Lower lobe of right lung (tissue), 2 donors: ENCODE measurements at places on chromosomes 1 and 21. TPM values are rescaled to one million over a fixed set of nuclear protein-coding genes. Genes with fewer than 3 reads are reported as not detected.

The CFHR2 gene
- not detected for total RNA-seq

The VSIG8 gene
- total RNA-seq, result 0.35 TPM

The C1orf159 gene
- total RNA-seq, result 11.7 TPM

GRCh38 chr1:54866801-54867716, 19.9 kb downstream of the DHCR24 start:
- H3K4me3 ChIP-seq, result no peak overlapping the region
- H3K27ac ChIP-seq, result peak overlapping the region; percentile 18
- peaks cover 75% of the 10 kb centered on the region for H3K36me3 ChIP-seq
- no peaks in the 10 kb centered on the region for H3K27me3 ChIP-seq
- peaks cover 24% of the 10 kb centered on the region for H3K4me1 ChIP-seq
- DNase-seq, result no peak

DNA sequence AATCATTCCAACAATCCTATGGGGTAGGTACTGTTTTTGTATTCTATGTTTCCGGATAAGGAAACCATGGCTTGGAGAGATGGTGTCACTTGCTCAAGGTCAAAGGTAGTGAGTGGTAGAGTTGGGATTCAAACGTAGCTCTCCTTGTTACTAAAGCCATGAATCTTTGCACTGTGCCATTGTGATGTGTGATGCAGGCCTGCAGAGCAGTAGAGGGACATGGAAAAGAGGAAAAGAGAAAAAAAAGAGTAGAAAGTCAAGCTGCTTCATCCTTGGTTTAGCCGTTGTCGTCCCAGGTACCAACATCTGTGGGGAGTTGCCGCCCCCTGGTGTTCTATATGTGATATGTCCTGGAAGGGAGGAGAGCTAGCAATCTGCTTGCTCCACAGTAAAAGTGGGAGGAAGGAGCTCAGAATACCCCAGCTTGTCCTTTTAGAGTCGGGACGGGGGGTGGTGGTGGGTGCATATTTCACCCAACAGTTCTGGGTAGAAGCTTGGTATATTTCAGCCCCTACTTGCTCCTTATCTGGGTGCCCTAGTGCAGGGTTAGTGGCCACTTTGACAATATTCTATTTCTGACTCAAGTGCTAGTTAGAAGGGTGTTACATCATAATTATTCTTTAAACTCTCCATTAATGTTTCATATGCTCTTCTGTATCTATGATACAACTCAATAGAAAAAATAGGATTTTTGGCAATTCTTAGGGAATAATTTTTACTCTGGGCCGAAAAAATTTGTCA, 98.4 kb downstream of the EBNA1BP2 start:
- no peaks in the 10 kb centered on the region for H3K4me1 ChIP-seq
- H3K36me3 ChIP-seq, result no peaks in the 10 kb centered on the region
- DNase-seq, result peak; percentile 73
- H3K4me3 ChIP-seq, result no peak overlapping the region
- no peaks in the 10 kb centered on the region for H3K27me3 ChIP-seq
- H3K27ac ChIP-seq, result no peak overlapping the region

DNA sequence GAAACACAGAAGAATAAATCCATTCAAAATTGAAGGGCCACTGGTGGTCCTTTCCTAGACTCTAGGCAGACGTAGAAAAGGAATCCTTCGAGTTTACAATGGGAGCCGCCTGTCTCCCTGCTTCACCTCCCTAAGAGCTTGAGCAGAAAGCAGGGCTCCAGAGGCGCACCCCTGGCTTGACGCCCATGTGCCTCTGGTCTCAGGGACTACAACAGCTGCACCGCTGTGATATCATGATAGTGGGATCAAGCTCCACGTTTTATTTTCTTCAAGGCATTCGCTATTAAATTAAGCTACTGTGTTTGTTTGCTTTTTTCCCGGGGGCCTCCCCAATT, 403 bp upstream of the C1orf122 start:
- H3K27ac ChIP-seq, result peak overlapping the region; percentile 93
- H3K27me3 ChIP-seq, result no peaks in the 10 kb centered on the region
- H3K4me3 ChIP-seq, result peak overlapping the region; percentile 93
- H3K4me1 ChIP-seq, result peaks cover 27% of the 10 kb centered on the region
- DNase-seq, result no peak

DNA sequence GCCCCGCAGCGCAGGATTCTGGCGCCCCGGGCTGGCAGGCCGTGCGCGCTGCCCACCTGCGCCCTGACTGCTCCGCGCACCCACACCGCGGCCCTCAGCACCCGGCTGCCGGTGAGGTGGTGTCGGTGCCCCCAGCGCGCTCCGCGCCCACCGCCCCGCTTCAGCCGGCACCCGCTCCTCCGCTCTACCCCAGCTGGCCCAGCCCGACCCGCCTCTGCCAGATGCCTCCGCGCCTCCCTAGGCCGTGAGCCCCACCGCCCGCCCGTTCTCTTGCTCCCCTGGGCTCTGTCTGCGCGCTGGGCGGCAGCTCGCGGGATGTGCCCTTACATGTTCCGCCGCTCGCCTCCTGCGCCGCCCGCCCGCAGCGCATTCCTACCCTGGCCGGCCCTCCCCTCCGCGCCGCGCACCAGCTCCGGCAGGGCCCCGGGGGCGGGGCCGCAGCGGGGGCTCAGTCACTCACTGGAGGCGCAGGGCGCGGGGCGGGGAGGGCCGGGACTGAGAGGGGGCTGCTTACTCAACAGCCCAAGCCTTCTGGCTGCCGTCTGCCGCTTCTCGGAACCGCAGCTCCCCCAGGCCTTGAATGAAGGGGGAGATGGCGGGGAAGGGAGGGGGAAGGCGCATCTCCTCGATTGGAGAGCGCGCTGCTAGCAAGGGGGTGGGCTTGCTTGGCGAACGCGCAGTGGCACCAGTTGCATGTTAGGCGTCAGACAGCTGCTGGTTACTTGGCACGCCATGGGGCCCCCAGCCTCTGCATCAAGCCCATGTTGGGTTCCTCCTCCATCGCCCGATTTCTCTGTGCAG, at the start of gene PHLDA3:
TSS of gene PHLDA3 (minus strand) at position 345 of the 801 bp plus-strand sequence. CDS start 402 bp downstream, outside the sequence.
- H3K4me3 ChIP-seq, result peak within 1 kb of the TSS; percentile 87
- H3K4me1 ChIP-seq, result peaks cover 28% of the 10 kb centered on the region
- no peaks in the 10 kb centered on the region for H3K27me3 ChIP-seq
- peak; percentile 91 for DNase-seq

- no peaks in the 10 kb centered on the region for H3K27me3 ChIP-seq
- H3K36me3 ChIP-seq, result peaks cover 76% of the 10 kb centered on the region
- no peak overlapping the region for H3K4me3 ChIP-seq
Observed at GRCh38 chr21:44065428-44065827, 41.8 kb upstream of the PWP2 start.

DNA sequence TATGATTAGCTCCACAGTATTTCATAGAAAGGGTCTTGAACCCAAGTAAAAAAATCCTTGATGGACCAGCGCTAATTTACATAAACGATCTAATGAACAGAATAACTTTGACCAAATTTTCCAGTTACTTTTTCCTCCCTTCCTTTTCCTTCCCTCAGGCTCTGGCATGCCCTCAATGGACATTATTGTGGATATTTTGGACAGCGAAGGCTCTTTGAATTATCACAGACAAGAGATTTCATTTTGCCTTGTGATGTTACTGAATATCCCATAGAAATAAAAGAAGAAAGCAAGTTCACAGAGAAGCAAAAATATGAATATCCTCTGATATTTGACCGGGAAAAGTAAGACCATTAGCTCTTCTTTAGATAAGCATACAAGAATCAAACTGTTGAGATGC, 60.3 kb upstream of the EXO1 start:
- no peak overlapping the region for H3K27ac ChIP-seq
- no peaks in the 10 kb centered on the region for H3K4me1 ChIP-seq
- no peaks in the 10 kb centered on the region for H3K27me3 ChIP-seq
- H3K36me3 ChIP-seq, result no peaks in the 10 kb centered on the region
- DNase-seq, result no peak
- H3K4me3 ChIP-seq, result no peak overlapping the region

- no peaks in the 10 kb centered on the region for H3K36me3 ChIP-seq
- no peaks in the 10 kb centered on the region for H3K27me3 ChIP-seq
Observed at GRCh38 chr1:67236277-67236676, 70.0 kb downstream of the IL23R start.

DNA sequence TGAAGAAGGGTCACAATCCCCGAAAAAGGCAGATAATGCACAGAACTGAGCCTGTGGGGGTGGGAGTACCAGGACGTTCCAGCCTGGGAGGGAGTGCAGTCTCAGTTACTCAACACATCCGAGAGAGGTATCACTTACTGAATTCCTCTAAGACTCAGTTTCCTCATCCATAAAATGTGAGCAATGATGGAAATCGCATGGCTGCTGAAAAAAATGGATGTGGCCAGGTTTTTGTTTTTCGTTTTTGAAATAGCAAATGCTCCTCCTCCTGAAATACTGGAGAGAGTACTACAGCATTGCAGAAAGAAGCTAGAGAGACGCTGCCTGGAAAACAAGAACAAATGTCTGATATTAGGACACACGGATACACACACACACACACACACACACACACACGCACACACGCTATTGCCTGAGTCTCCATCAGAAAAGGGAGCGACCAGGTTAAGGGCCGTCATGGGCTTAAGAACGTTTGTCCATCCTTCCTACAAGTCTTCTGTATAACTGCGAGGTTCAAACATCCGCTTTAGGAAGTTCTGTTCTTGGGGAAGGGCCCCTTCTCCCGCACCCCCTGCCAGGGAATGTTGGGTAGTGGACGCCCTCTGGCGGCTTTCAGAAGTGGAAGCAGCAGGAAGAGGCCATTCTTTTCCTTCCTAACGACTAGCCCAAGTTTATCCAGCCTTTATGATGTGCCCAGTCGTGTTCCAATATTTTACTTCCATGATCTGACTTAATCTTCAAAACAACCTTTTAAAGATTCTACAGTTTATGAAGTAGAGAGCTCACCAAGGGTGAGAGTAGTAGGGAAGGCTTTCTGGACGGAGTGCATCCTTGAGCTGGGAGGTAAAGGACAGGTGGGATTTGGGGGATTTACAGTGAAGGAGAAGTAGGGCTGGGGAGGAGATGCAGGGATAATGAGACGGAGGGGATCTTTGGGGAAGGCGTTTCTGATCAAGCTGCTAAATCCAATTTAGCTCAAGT, 699 bp upstream of the NES start:
- H3K27me3 ChIP-seq, result peaks cover 58% of the 10 kb centered on the region
- H3K36me3 ChIP-seq, result no peaks in the 10 kb centered on the region
- H3K4me1 ChIP-seq, result peaks cover 32% of the 10 kb centered on the region
- DNase-seq, result peak; percentile 62

DNA sequence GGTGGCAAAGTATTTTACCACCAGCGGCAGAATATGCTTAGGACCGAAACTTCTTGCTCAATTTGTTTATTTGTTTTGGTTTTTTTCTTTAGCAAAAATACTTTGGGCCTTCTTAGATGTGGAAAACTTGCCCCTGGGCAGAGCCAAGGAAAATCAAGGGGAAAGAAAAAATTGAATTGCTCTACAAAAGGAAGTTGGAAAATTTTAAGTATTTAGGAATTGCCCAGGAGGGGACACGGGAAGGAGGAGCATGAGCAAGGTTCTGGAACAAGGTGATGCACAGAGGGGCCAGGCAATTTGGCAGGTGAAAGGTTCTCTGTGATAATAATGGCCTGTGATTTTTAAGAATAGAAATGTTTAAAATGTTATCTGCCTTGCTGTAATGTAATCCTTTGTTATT, 28.6 kb downstream of the SGIP1 start:
- no peak overlapping the region for H3K4me3 ChIP-seq
- no peak for DNase-seq
- H3K27ac ChIP-seq, result peak overlapping the region; percentile 68

DNA sequence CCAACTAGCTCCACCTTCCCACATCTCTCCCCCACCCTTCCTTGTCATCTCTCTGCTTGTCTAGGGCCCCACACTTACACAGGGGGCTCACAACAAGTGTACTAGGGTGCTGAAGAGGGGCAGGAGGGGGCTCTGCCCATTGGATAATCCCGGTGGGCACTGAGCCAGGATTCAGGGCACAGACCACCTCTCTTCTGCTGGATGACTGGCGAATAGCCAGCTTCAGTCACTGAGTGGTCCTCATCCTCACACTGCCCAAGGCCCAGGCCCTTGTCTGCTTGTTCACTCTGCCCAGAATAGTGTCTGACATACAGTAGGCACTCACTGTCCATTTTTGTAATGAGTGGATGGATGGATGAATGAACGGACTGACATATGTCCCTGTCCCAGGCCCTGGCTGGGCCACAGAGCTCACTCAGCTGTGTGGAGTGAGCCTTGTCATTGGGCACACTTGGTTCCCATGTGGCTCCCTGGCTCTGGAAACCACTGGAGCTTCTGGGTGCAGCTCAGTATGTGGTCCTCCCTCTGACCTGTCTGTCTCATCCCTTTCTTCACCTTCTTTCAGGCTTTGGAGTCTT, 36.6 kb downstream of the FOXO6 start:
- no peak overlapping the region for H3K27ac ChIP-seq
- H3K27me3 ChIP-seq, result peaks cover 12% of the 10 kb centered on the region
- no peak overlapping the region for H3K4me3 ChIP-seq
- no peak for DNase-seq

- DNase-seq, result no peak
- no peak overlapping the region for H3K27ac ChIP-seq
- no peaks in the 10 kb centered on the region for H3K36me3 ChIP-seq
- no peak overlapping the region for H3K4me3 ChIP-seq
Observed at GRCh38 chr21:24941316-24942185, 665.7 kb downstream of the MRPL39 start.

- no peak overlapping the region for H3K27ac ChIP-seq
- no peak for DNase-seq
- H3K27me3 ChIP-seq, result peaks cover 5% of the 10 kb centered on the region
- H3K4me3 ChIP-seq, result no peak overlapping the region
- no peaks in the 10 kb centered on the region for H3K36me3 ChIP-seq
Observed at GRCh38 chr1:153430561-153430960, 14.2 kb downstream of the S100A7A start.

- no peak for DNase-seq
- peaks cover 38% of the 10 kb centered on the region for H3K4me1 ChIP-seq
- no peaks in the 10 kb centered on the region for H3K27me3 ChIP-seq
- H3K36me3 ChIP-seq, result peaks cover 24% of the 10 kb centered on the region
- no peak overlapping the region for H3K27ac ChIP-seq
Observed at GRCh38 chr1:39122056-39122455, 82.4 kb upstream of the MACF1 start.

DNA sequence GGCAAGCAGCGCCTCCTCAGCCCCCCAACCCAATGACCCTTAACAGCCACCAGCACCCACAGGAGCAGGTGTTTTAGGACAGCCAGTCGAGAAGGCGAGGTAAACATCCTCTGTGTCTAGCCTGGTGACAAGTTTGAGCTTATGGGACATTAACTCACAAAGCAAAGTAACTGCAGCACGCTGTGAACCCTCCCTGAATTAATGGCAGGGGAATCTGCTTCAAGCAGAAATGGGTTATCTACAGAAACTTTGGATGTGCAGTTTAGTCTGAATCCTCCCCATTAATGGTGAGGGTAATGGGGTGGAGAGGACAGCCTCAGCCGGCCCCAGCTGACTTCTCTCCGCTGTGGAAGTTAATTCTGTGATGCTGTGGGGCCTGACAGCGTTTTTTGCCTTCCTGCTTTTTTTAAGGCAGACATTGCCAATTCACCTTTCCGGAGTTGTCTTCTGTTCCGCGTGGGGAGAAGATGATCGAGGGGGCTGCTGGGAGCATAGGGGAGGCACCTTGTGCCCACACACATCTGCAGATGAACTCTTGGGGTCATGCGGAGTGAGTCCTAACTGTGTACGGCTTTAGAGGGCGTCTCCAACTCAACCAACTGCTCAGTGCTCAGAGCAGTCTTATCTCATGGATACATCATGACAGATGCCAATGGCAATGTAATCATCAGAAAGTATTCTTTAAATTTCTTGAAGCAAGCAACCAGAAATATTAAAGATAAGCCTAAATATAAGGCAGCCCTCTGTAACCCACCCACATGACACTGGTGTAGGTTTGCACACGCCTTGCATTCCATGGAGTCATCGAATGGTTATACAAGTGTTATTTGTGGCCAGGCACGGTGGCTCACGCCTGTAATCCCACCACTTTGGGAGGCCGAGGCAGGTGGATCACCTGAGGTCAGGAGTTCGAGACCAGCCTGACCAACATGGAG, 41.0 kb downstream of the POFUT2 start:
- no peak overlapping the region for H3K4me3 ChIP-seq
- H3K4me1 ChIP-seq, result no peaks in the 10 kb centered on the region
- no peak for DNase-seq
- H3K36me3 ChIP-seq, result no peaks in the 10 kb centered on the region
- H3K27me3 ChIP-seq, result peaks cover 14% of the 10 kb centered on the region
- no peak overlapping the region for H3K27ac ChIP-seq
